HS-27A (cell line): ENCODE measurements at places on chromosomes 12 and 14.
A peak's percentile ranks its signal among the peaks of the same experiment; 100 is the strongest.

- no peak for DNase-seq
Measured at GRCh38 chr12:115259968-115260747, 576.2 kb upstream of the TBX3 start.

DNA sequence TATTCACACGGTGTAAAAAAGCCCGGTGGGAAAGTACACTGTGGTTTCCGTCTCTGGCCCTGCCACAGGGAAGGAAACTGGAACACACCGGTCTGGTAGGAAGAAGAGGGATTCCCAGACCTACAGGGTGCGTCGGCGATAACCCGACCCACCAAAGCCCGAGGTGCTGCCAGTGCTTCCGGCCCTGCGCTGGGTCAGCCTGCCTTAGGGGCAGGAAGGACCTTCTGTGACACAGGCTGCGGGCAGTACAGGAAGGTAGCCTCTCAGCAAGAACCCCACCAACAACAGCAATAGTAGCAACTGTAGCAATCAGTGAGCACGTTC lies 169.5 kb upstream of the FKBP4 start:
- no peak for DNase-seq

GRCh38 chr12:116160231-116160630 lies 117.3 kb downstream of the MED13L start:
- no peak for DNase-seq

DNA sequence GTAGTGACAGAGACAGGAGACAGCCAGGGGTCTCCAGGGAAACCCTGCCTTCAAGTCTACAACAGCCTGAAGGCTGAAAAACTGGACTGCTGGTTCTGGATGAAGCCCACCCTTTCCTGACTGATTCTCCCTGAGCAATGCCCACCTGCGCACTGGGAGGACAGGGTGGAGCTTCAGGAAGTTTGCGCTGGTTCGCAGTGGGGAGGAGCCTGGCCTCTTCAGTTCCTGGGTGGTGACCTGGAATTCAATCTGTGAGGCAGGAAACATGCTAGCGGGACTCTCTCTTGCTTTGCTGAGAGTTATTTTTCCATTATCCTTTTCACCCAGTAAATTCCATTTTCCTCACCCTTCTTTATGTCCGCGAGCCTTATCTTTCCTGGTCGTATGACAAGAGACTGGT lies 600.8 kb downstream of the TRHDE start:
- DNase-seq = no peak

GRCh38 chr12:113306382-113306781 lies 28.5 kb downstream of the SLC8B1 start:
- DNase-seq = no peak

DNA sequence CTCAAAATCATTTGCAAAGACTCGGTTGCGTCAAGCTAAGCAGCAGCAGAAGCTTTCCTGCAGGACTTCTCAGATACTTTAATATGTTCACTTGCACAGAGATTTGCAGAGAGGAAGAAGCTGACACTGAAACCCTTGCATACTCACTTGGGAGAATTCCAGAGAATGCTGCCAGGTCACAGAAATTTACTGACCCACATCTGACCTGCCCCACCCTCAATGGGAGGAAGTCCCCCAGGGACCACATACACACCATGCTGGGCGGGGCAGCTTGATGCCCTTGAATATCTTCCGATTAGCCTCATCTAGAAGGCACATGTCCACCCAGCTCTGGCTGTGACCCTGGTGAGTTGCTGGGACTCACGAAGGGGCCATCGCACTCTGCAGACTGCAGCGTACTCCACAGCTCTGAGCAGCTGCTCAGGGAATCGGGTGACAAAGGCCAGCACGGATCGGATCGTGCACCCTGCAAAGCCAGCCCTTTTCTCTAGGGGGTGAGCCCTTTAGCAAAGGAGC lies 83.2 kb downstream of the ITPK1 start:
- DNase-seq = no peak

DNA sequence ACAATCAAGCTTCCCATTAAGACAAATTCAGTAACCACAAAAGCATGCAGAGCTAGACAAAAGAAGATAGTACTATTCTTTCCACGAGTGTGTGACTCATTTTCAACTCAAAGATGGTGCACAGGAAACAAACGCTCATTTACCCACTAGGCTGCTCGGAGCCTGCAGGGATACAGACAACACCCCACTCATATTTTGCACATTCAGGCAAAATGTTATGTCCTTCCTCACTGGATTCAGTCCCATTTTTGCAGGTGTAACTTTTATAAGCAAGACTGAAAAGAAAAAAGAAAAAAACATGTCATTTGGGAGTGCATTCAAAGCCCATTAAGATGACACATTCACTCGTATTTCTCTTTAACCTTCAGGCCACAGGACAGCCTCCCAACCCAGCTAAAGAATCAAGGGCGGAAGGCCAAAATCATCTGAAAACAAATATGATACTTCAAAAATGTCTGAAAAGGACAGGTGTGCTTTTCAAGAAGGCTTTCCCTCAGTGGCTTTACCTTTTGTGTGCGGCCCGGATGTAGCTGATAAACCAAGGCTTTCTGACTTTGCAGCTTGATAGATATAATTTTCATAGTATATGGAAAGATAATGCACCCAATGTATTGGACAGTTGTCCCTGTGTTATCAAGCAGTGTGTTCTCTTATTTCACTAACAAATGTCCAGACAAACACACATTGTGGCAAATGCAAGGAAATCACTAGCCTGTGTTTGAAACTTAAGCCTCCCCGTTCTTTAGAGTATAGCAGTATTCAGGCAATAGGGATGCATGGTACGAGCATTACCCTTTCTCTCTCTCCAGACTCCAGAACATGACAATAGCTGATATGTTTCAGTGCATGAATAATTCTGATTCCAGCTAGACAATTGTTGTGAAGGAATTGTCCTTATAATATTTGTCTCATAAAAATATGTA lies 147.8 kb upstream of the KRR1 start:
- DNase-seq = no peak

DNA sequence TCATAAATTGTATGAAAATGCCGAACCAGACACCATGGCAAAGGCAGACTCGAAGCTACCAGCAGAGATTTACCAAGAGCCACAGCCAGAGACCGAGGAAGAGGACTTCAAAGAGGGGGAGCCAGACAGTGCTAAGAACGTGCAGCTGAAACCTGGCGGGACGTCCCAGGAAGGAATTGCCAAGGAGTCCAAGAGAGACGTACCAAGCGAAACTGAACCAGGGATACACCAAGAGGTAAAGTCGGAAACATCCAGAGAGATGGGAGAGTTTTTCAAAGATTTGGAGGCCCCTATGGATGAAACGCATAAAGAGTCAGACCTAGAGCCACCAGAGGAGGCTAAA lies 294 bp downstream of the SAMD15 start:
- DNase-seq = no peak

GRCh38 chr12:51403159-51403558 lies 12.0 kb upstream of the GALNT6 start:
- no peak for DNase-seq

- DNase-seq = no peak
Measured at GRCh38 chr12:5479761-5480160, 47.9 kb downstream of the NTF3 start.

GRCh38 chr12:128606538-128606937 lies 217.2 kb downstream of the SLC15A4 start:
- no peak for DNase-seq

- DNase-seq = no peak
Measured at GRCh38 chr14:101187816-101188570, 284.5 kb upstream of the RTL1 start.

GRCh38 chr12:26133521-26133920 lies 8.7 kb upstream of the BHLHE41 start:
- no peak for DNase-seq

- no peak for DNase-seq
Measured at GRCh38 chr12:46569826-46570439, 197.4 kb upstream of the SLC38A2 start.

- DNase-seq = no peak
Measured at GRCh38 chr12:11896417-11896929, 174.3 kb upstream of the BCL2L14 start.

- DNase-seq = no peak
Measured at GRCh38 chr14:92984896-92985295, 61.9 kb downstream of the CHGA start.

GRCh38 chr14:93735206-93735605 lies 53.1 kb downstream of the PRIMA1 start:
- no peak for DNase-seq

DNA sequence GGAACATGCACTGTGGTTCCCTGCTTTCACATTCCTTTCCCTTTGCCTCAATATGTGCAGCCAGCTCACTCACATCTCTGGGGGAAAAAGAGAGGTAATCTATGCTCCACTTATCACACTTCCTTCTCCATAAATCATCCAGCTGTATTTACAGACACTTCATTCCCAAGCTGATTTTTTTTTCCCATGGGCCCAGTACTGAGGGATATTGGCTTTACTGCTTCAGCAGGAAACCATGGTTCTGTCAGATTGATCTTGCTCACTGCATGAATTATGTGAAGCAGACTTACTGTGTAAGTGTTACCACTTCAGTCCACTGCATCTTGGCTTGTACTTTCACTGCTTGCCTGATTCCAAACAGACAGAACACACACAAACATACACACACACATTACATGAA lies 555.6 kb downstream of the CCER1 start:
- DNase-seq = no peak

DNA sequence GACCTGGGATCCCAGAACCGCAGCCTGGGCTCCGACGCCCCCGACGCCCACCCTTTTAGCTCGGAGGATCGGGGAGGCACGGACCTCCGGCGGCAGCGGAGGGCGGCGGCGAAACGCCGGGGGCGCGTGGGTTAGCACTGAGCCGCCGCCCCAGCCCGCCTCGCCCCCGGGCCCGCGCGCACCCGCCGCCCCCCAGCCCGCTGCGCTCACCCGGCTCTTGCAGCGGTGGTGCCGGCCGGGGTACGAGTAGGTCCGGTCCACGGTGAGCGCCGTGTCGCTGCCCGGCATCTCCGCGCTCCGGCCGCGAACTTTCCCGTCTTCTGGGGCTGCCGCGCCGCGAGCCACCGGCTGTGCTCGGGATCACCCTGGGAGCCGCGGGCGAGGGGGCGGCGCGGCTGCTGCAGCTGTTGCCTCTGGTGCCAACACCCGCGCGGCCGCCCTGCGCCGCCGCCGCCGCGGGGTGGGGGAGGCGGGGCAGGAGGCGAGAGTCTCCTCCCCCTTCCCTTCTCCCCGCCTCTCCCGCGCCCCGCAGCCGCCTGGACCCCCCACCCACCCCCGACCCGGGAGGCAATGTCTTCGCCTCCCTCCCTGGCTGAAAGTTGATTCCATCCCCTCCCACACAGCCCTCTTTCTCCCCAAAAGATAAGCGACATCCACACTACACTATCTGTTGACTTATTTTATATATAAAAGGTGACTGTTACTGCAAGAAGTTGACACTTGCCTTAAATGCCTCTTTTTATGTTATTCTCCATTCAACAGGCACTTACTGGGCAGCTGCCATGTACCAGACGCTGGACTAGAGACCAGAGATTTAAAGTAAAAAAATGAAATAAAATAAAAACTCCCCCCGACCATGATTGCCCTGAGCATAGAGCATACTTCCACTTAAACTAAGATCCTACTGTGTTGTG lies at the start of gene TMCC3:
TMCC3 (minus strand) TSS at position 415 of the 914 bp plus-strand sequence; CDS start at position 288, 127 bp downstream.
- no peak for DNase-seq

DNA sequence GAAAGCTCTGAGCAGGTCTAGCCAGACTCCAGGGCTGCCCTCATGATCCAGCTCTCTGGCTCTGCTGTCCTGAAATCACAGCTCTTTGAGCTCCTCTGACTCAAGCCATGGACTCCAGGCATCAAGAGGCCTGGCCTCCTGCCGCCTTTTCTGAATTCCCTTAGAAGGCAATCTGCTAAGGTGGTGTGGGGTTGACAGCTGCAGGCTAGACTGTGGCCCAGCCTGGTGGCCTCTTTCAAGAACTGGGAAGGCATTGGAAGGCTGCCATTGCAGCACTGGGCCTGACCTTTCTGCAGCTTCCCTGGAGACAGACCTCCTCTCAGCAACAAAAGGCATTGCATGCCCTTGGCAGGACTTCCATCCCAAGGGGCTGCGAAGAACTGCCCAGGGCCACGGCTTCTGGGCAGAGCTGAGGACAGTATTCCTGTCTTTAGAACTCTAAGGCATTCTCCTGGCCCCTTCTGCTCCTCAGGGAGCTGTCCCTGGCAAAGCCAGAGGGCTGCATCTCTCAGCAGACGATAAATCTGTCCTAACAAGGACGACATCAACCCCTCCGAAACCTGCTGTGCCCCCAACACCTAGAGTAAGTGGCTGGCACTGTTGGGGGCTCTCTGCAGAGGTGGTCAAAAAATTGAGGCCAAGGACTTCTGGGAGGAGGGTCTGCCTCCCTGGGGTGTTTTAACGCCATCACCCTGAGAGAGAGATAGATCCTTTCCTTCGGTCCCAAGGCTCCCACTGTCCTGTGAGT lies 115.6 kb downstream of the RBM19 start:
- DNase-seq = no peak

- DNase-seq = no peak
Measured at GRCh38 chr12:116188581-116188980, 88.9 kb downstream of the MED13L start.

- DNase-seq = no peak
Measured at GRCh38 chr12:10672231-10672868, 1.5 kb downstream of the STYK1 start.

GRCh38 chr14:23119363-23120327 lies 590 bp upstream of the CEBPE start:
- DNase-seq = no peak

DNA sequence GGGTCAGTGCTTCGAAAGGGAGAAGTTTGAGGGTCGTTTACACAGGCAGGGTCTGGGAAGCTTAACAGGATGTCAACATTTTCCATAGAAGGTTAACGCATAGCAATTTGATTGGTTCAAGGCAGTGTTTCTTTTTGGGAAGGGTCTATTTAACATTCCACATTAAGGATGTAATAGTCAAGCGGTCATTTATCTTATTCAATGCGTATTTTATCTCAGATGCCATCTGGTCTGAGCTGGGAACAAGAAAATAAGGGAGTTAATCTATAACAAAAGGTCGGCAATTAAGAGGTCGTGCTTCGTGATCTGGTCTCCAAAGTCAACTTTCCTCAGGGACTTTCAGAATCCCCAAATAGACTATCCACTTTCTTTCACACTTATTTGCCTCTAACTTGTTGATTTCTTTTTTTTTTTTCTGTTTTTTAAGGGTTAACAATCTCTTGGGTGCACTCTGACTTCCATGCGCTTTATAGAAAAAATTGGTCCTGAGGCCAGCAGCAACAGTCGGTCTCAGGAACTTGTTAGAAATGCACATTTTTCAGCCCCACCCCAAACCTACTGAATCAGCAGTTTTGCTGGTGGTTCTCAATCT lies 550 bp upstream of the RESF1 start:
- peak; percentile 17 for DNase-seq

GRCh38 chr12:107200394-107200793 lies 107.0 kb upstream of the CRY1 start:
- peak; percentile 29 for DNase-seq

DNA sequence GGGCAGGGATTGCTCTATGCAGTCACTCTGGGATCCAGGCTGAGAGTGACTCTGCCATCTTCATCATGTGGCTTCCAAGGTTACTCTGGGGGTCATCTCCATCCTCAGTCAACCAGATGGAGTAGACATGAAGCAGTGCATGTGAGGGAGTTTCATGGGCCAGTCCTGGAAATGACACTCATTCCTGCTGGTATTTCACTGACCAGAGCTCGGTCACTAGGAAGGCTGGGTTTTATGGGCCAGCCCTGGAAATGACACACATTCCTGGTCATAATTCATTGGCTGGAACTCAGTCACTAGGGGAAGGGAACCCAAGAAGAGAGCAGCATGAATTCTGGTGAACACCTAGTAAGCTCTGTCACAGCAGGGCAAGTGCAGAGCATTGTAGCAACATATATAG lies 144.7 kb downstream of the SMOC1 start:
- DNase-seq = no peak
